ENCODE measurements at places on chromosomes 3 and 15.
A peak's percentile ranks its signal among the peaks of the same experiment; 100 is the strongest.

- DNase-seq, result no peak
Measured at GRCh38 chr15:43552256-43552655, 34.8 kb downstream of the MAP1A start.

GRCh38 chr3:106126067-106126845 is 257.4 kb upstream of the CBLB start:
- no peak for DNase-seq

DNA sequence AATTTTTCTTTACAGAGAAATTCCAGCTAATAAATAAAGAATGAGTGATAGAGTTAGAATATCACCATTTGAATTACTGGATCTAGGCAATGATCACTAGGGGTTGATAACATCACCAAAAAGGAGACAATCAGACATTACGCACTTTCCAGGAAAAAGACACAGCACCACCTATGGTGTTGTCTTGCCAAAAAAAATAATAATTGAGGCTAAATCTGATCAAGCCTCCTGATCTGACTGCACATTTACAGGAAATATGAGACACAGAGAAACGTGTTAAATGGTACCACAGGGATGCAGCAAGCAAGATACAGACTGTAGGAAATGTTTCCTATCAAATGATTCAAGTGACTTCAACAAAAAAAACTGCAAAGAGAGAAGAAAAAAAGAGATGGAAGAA is 92.8 kb downstream of the EOMES start:
- DNase-seq, result no peak

GRCh38 chr3:126158912-126159454 is 21.4 kb downstream of the ALDH1L1 start:
- DNase-seq, result no peak

DNA sequence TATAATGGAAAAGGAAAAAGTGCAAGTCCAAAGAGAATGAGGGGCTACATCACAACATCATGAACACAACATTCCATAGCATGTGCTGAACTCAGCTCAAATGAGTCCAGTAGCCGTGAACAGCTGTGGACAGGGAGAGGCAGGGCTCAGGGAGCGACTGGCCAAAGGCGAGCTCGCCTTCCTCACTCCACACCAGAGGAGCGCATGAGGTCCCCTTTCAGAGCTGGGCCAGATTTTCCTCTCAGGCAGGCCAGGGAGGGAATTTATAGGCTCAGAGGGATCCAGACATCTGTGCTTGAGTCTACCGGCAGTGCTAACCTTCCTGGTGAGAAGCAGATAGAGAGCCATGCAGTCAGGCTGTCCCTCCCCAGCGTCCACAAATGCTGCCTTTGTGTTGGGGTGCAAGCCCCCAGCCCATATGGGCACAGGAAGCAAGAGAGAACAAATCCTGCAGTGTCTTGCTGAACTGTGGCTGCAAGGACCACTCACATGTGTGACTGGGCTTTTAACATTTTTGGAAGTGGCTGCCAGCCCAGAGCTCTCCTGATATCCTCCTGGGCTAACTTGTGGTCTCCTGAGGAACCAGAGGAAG is 32.5 kb downstream of the ARHGEF3 start:
- DNase-seq, result no peak

DNA sequence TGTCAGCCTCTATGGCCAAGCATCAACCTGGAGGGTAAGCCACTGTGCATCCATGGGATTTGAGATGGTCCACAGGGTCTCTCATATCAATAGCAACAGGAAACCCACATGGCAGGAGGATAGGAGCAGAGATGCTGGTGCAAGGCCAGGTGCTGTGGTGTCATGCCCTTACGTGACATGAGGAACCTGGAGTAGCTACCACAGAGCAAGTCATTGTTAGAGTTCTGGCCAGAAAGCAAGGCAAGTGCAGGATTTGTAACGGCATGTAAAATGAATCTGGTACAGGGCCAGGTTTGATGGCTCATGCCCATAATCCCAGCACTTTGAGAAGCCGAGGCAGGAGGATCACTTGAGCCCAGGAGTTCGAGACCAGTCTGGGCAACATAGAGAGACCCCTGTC is 14.8 kb upstream of the ZNF774 start:
- DNase-seq, result no peak

DNA sequence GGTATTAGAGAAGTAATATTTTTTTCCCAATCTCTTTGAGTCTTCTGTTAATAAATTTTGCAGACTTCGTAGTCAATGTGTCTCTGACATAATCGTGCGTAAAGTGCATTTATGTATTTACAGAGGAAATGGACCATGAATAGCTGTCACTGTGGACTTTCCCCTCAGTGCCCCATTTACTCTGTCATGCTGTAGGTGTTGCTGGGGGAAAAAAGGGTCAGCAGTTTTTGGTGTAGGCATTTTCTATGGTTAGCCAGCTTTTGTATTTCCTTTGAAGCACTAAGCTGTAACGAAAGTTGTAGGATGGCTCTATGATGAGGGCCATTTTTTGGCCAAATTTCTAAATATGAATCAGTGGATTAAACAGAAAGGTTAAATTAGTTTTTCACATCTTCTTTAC is 598.4 kb downstream of the FGF12 start:
- DNase-seq, result peak; percentile 5

- no peak for DNase-seq
Measured at GRCh38 chr3:123346021-123346420, 102.9 kb downstream of the ADCY5 start.

DNA sequence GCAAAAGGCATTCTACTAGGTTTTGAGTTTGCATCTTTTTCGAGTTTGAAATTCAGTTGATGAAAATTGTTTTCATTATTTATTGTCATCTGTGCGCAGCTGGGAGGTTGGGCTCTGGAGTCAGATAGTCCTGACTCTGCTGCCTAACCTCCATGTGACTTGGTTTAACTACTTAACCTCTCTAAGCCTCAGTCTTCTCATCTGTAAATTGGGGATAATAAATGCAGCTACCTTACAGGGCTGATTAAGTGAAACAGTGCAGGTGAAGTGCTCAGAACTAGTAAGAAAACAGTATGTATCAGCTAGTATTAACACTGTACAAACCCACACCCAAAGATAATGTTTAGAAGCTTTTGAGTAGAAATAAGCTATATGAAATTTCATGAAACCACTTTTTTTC is 14.1 kb upstream of the UBE2E1 start:
- no peak for DNase-seq

DNA sequence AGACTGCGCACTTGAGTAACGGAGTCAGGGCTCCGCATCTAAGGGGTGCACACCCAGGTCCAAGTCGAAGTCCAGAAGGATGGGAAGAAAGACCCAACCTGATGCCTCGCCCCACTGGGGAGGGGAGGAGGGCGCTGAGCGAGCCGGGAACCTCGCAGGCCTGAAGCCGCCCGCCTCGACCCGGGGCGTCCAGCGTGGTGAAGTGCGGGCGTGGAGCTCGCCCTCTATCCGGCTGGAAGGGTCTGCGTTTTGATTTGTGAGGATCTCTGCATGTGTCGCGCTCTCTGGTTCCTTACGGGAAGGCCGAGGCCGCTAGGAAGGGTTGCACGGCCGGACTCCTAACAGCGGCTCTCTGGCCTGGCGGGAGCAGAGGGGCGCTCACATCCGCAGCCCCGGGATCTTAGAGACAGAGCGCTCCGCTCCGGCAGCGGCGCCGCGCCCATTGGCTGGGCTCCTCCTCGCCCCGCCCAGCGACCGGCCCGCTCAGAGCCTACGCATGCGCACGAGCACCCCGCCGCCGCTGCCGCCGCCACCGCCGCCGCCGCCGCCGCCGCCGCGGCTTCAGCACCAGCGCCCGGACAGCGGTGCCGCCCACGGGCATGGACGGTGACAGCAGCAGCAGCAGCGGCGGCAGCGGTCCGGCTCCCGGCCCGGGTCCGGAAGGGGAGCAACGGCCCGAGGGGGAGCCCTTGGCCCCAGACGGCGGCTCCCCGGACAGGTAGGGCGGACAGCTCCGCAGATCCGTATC is at the start of gene DISP2:
Gene DISP2 (plus strand): TSS at position 497 of the 748 bp plus-strand sequence. CDS start 103 bp downstream, at position 600.
- DNase-seq, result peak; percentile 99

DNA sequence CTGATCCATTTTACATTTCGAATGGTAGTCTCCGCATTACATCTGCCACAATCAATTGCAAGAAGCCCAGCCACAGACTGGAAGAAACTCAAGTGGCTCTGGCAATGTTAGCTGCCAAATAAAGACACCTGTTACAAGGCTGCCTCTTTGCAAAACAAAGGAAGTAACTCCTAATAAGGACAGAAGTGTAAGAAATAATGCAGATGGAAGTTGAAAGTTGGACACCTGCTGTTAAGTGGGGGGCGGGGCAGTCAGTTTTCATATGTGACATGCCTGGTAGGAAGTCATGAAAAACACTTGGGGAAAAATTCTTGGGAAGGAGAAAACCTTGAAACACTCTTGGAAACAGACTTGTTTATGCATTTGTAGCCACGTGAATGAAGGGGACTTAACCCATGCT is 54.1 kb upstream of the ATP2C1 start:
- DNase-seq, result no peak

GRCh38 chr3:99934975-99935797 is 117.5 kb downstream of the CMSS1 start:
- DNase-seq, result no peak

Measured in germinal center (tissue), 1 donor.